Cardiac septum (tissue), 1 donor: ENCODE measurements at places on chromosomes 5 and 9.

DNA sequence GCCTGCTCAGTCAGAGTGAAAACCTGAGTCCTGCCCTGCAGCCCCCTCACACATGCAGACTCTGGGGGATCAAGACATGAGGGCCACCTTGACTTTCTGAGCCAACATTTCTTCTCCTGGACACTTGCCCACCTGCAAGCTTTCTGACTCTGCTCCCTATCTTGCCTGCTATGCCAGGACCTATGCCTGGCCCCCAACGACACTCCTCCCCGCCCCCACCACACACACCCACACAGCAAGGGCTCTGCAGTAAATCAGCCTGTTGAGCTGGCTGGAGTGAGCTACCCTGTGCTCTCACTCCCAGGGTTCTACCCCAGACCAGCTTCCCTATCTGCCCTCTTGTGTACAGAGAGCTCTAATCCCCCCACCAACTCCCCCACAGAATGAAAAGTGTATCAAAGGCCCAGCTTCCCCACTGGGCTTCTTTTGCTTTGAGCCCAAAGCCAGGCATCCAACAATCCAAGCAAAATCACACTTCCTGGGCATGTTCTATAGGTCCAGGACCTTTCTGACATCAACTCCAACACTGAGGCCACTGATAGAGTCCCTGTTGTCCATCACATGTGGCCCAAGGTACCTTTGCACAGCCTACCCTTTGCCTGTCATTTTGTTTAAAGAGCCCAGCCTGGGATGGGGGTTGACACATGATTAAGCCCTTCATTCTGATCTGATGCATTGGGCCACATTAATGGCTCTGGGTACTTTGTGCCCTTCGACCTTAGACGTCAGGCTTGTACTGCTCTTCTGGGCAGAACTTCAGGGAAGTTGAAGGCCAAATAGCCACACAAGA lies 7.2 kb downstream of the PDLIM4 start:
- no peak for DNase-seq

DNA sequence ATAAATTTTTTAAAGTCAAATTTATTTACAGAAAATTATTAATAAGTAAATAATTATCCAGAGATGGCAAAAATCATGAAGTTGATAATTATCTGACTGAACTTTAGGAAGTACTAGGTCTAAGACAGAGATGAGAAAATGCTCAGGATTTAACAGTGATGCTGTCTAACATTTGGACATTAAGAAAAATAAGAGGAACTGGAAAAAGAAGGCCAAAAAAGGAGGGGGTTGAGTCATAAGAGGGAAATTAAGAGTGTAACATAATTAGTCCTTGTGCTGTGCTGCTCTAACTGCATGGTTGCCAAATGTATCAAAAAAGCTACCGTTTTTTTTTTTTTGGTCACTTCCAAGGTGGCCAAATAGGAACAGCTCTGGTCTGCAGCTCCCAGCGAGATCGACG lies 35.4 kb upstream of the TUT7 start:
- no peak for DNase-seq

- DNase-seq = no peak
Observed at GRCh38 chr9:17723656-17724055, 144.8 kb downstream of the SH3GL2 start.

GRCh38 chr9:13608451-13608850 lies 329.0 kb upstream of the MPDZ start:
- no peak for DNase-seq

- no peak for DNase-seq
Observed at GRCh38 chr9:137395666-137396010, 27.3 kb downstream of the EXD3 start.

DNA sequence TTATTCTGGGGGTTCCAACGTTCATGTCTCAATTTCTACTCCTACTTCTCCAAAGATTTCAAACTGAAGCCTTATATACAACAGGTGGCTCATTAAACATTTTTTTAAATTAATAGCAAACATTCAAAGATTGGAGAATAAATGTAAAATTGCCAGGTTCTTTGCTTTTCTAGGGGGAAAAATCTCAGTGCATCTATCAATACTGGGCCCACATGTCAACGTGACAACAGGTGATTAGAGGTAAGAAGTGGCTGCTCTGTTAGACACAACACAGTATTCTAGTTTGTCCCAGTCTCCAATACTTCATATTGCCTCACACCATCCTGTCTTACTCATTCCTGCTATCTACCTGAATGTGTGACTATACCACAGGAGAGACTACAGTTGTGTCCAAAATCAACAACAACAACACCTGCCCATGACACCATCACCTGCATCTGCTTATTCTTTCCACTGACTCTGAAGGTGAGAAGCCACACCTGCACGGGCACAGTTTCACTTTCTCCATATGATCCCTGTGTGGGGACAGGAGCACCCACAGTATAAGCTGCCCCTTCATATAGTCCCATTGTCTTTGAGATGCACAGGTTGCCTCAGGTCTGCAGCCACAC lies 110.2 kb downstream of the LHFPL2 start:
- no peak for DNase-seq

GRCh38 chr5:61330341-61330844 lies 1.7 kb upstream of the ZSWIM6 start:
- no peak for DNase-seq

DNA sequence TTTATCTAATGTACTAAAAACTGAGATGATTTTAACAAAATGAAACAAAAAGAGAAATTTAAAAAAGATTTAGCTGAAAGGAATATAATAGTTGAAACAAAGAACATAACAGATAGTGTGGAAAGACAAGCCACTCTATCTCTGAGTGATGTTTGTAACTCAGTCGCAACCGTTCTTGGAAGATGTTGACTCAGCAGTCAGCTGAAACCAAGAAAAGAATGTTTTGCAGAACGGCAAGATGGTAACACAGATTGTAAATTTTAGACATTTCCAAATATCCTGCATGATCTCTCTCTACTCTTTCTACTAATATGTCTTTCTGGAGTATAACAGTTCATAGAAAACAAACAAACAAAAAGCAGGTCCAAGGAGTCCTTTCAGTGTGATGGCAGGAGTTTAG lies 746.1 kb upstream of the CDH6 start:
- no peak for DNase-seq

DNA sequence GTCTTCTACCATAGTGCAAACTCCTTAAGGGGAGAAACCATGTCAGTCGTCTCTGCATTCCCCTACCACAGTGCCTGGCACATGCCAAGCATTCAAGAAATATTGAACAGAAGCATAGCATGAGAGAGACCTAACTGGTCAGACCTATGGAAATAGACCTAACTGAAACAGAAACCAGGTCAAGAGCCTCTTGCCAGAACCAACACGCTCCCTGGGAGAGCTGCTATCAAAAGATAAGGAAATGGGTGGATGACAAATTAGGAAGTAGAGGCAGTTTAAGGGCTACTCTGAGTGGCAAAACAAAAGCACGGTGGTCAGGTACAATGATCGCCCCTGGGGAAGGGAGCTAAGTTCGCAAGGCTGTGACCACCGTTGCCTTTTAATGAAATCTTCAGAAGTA lies 66.0 kb upstream of the SMIM15 start:
- DNase-seq = no peak

GRCh38 chr5:96582343-96582742 lies 79.8 kb upstream of the CAST start:
- DNase-seq = no peak

DNA sequence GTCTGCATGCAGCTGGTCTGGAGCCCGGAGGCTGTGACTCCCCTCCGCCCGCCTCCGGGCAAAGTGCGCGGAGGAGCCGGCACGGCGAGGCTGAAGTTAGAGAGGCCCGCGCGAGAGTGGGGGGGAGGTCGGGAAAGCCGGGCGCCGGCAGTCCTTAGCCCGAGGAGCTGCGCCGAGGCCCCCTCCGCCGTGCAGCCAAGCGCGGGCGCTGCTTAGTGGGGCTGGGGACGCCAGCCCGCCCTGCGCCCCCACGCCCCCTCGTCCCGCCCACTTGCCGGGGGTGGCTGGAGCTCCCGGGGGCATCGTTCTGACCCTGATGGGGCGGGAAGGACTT lies 403 bp downstream of the NINJ1 start:
- peak; percentile 88 for DNase-seq

- DNase-seq = no peak
Observed at GRCh38 chr9:101718192-101718591, 20.3 kb downstream of the GRIN3A start.

- no peak for DNase-seq
Observed at GRCh38 chr9:105259274-105259673, 14.8 kb downstream of the SLC44A1 start.

GRCh38 chr5:176676361-176676824 lies 29.1 kb downstream of the TSPAN17 start:
- no peak for DNase-seq
